Activated CD4-positive, alpha-beta memory T cell treated with anti-CD3 and anti-CD28 coated beads, Interleukin-2, amount 10 ng/mL, durations not matched to agents 7 days and 5 days (primary cell): ENCODE measurements at places on chromosomes 5 and 9. TPM values are rescaled to one million over a fixed set of nuclear protein-coding genes. Genes with fewer than 3 reads are reported as not detected.

DNA sequence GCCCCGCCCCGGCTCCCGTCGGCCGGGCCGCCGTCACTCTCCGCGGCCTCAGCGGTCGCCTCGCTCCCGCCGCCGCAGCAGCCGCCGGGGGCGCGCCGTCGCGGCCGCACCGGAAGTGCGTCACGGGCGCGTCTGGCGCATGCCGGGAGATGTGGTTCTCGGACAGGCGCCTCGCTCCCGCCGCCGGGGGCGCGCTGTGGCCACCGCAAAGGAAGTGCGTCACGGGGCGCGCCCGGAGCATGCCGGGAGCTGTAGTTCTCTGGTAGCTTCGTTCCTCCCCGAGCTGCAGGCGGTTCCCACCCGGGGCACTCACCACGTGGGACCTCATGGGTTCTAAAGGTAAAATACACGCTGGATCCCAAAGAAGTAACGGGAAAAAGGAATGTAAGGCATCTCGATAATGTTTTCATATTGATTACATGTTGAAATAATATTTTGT is at the start of gene UBAC1:
Gene UBAC1 (minus strand): TSS at position 97 of the 439 bp plus-strand sequence. CDS start 211 bp downstream, outside the sequence.
- H3K27ac ChIP-seq: peak within 1 kb of the TSS; percentile 26
- peaks cover 25% of the 10 kb centered on the region for H3K4me1 ChIP-seq
- DNase-seq: peak; percentile 95
- peak within 1 kb of the TSS; percentile 86 for H3K4me3 ChIP-seq
- H3K36me3 ChIP-seq: no peaks in the 10 kb centered on the region

GRCh38 chr5:56470007-56470406 is 236.9 kb upstream of the ANKRD55 start:
- peaks cover 3% of the 10 kb centered on the region for H3K27me3 ChIP-seq
- H3K4me3 ChIP-seq: no peak overlapping the region
- H3K36me3 ChIP-seq: no peaks in the 10 kb centered on the region
- no peaks in the 10 kb centered on the region for H3K4me1 ChIP-seq
- H3K27ac ChIP-seq: no peak overlapping the region

DNA sequence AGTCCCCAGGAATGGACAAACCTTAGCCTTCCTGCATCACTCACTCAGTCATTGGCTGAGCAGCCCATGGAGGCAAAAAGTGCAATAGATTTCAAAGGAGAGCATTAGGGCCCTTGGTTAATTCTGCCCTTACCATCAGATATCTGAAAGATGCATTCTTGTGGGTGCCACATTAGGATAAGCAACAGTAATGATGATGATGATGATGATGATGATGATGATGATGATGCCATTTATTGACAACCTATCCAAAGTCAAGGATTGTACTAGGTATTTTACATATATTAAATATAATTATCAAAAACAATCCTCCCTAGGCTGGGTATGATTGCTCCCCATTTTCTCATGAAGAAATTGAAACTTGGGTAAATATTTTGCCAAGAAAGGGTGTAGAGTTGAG is 9.6 kb upstream of the MED10 start:
- no peaks in the 10 kb centered on the region for H3K4me1 ChIP-seq
- DNase-seq: no peak

The NR5A1 gene
- total RNA-seq: not detected

- H3K4me3 ChIP-seq: no peak overlapping the region
- H3K36me3 ChIP-seq: no peaks in the 10 kb centered on the region
- no peak for DNase-seq
- H3K27me3 ChIP-seq: no peaks in the 10 kb centered on the region
- no peaks in the 10 kb centered on the region for H3K4me1 ChIP-seq
Measured at GRCh38 chr5:9861666-9862256, 231.6 kb upstream of the TAS2R1 start.

The ORM1 gene
- total RNA-seq: not detected

- H3K27me3 ChIP-seq: peaks cover 28% of the 10 kb centered on the region
- DNase-seq: no peak
- H3K27ac ChIP-seq: no peak overlapping the region
- no peaks in the 10 kb centered on the region for H3K36me3 ChIP-seq
- no peak overlapping the region for H3K4me3 ChIP-seq
Measured at GRCh38 chr5:6457592-6457991, 8.9 kb downstream of the UBE2QL1 start.

DNA sequence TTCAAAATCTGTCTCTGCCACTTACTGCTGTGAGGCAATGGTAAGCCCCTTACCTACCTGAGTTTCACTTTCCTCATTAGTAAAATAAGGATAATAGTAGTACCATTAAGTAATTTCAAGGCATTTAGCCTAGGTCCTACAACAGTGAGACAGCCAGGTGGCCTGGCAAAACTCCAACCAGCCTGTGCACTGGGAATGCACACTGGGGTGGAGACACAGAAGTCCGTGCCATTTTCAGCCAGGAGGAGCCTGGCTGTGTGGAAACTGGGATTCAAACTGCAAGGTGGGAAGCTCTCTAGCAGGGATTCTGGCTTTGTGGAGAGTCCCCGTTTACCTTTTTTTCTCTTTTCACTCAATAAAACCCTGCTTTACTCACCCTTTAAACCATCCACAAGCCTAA is 630.4 kb downstream of the PRELID2 start:
- H3K4me1 ChIP-seq: no peaks in the 10 kb centered on the region
- H3K36me3 ChIP-seq: no peaks in the 10 kb centered on the region
- no peak overlapping the region for H3K4me3 ChIP-seq

DNA sequence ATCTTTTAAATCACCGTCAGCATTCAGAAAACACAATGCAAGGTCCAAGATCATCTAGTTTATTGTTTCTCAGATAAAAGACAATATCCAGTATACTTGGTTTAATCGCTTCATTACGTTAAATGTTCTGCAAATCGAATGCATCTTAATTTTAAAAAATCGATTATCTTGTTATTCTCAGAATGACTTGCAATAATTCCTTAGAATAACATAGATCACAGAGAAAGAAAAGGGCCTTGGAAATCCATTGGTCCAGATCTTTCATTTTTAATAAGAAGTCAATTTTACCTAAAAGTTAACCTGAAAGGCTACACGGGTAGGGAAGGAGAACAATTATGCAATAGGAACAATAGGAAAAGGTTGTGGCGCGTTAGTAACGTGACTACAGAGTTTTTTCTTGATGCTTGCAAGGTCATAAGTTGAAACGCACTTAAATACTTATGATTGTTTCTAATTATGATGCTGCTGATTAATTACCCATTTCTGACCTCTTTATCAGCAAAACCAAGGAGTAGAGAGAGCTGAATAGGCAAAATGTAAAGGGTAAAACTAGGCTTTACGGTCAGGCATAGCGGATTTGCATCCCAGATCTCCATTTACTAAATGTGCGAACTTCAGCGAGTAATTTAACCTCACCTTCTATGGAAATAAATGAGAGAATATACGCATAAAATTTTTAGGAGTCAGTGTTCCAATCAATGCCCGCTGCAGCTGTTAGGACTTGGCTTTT is 769 bp upstream of the LYRM7 start:
- H3K27ac ChIP-seq: peak overlapping the region; percentile 85
- no peaks in the 10 kb centered on the region for H3K27me3 ChIP-seq
- DNase-seq: no peak
- H3K36me3 ChIP-seq: peaks cover 7% of the 10 kb centered on the region

The HSPA5 gene
- total RNA-seq: 155 TPM

GRCh38 chr5:107680799-107681198 is 10.1 kb upstream of the EFNA5 start:
- no peak overlapping the region for H3K27ac ChIP-seq
- H3K27me3 ChIP-seq: peaks cover 16% of the 10 kb centered on the region
- no peaks in the 10 kb centered on the region for H3K36me3 ChIP-seq
- no peaks in the 10 kb centered on the region for H3K4me1 ChIP-seq
- no peak overlapping the region for H3K4me3 ChIP-seq
- no peak for DNase-seq

The PTGDS gene
- total RNA-seq: 45.4 TPM

DNA sequence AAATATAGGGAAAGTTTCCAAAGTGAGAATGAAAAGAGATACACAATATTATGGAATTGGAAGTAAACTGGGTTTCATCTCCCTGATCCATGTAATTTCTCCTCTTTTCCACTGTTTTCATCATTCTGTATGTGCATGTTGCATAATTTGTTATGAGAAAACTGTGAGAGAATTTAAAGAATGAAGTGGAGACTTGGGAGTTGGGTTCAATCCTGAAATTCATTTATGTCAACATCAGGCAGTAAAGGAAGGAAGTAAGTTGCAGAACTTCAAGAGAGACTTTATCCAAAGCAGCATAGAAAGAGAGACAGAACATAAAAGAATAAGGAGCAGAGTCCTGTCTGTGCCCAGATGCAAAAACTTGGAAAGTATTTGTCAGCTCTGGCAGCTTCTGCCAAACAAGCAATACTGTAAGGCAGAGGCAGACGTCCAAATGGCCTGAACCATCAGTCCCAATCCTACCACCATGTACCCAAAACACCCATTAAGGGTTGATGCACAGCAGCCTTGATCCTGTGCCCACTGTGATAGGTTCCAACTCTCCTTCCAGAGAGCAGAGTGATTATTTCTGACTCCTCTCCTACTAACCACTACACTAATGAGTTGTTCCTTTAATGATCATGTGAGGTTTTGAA is 425.3 kb upstream of the CDH6 start:
- H3K4me3 ChIP-seq: no peak overlapping the region
- no peaks in the 10 kb centered on the region for H3K36me3 ChIP-seq
- DNase-seq: no peak
- H3K27ac ChIP-seq: no peak overlapping the region
- H3K27me3 ChIP-seq: no peaks in the 10 kb centered on the region

The SAXO1 gene
- not detected for total RNA-seq

DNA sequence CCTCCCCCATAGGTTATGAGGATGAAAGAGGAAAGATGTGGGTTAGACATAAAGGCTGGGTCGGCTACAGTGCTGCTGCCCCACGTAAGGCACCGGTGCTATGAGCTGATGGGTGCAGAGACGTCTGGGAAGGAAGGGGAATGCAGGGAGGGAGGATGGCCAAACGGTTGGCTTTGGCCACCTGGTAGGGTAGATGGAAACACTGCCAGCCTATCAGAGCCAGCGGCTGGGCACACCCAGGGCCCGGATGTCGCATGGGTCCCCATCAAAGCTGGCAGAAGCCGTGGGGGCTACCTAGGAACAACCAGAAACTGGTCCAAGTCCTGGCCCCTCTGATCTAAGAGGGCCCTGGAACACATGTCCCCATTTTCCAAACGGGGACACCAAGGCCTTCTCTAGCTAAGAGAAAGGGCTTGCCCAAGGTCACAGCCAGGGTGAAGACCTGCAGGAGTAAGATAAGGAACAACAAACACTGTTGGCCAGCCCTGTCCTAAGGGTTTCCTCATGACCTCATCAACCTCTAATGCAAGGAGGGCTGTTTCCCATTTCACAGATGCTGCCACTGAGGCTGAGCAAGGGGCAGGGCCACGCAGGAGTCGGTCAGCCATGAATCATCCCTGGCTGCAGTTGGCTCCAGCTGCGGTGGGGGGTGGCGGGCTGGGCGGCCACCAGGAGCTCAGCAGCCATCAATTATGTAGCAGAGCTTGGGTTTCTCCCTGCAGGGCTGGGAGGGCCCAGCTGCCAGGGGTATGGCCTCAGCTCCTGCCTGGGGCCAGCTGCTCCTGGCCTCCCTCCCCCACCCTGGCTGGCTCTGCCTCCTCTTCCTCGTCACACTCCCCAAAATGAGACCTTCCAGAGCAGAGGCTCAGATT is 4.9 kb downstream of the SH3GLB2 start:
- no peak overlapping the region for H3K4me3 ChIP-seq
- no peak for DNase-seq
- H3K27ac ChIP-seq: no peak overlapping the region
- H3K36me3 ChIP-seq: peaks cover 7% of the 10 kb centered on the region

DNA sequence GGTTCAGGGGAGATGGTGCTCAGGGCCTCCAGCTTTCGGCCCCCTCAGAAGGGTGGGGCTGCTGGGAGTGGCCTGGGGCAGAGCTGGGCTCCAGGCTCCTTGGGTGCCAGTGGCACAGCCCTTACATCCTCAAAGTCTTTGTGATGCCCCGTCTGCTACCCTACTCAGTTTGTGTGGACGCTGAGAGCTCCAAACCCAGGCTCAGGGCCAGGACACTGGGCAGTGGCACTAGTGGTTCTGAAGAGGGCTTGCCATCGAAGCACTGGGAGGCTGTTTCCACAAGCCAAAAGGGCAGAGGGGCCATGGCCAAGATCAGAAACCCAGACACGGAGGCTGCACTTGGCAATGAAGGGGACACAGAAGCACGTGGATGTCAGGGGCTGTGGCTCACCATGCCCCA is 99.1 kb downstream of the GABBR2 start:
- peaks cover 22% of the 10 kb centered on the region for H3K27me3 ChIP-seq
- DNase-seq: no peak

DNA sequence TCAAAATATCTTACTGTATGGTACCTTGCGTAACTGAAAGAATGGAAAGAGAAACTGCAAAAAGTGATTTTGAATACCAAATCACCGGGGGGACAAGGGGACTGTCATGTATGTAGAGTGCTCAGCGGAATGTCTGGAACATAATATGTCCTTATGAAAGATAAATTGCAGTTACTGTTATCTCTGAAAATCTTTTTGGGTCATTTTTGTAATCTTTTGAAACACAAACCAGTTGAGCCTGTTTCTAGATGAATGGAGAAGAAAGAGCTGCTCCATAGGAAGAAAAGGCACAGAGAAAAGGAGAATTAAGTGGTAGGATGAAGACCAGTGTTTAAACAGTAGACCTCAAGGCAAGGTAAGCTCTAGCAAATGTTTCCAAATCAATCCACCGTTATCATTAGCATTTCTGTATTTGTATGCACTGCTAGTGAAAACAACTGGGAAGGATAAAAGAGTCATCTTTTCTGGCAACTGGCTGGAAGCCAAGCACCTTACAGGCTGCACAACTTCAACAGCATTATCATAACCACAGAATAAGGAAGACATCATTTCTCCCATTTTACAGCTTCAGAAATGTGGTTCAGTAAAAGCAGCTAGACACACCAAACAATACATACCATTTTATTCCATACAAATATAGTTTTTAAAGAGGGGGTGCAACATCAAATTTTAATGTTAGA is 158.5 kb downstream of the TRPM3 start:
- no peaks in the 10 kb centered on the region for H3K4me1 ChIP-seq
- H3K27ac ChIP-seq: no peak overlapping the region
- no peaks in the 10 kb centered on the region for H3K27me3 ChIP-seq
- H3K36me3 ChIP-seq: no peaks in the 10 kb centered on the region
- no peak for DNase-seq
- H3K4me3 ChIP-seq: no peak overlapping the region

DNA sequence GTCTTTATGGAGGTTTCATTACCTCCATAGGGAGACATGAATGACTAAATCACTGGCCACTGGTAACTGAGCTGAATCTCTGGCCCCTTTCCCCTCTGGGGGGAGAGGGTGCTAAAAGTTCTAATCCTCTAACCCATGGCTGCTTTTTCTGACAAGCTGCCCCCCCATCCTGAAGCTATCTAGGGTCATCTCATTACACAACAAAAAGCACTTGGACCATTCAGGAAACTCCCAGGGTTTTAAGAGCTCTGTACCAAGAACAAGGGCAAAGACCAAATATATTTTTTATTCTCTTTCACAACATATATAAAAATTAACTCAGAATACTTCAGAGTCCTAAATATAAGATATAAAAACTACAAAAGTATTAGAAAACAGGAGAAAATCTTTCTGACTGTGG is 14.3 kb downstream of the AUH start:
- H3K4me1 ChIP-seq: peaks cover 63% of the 10 kb centered on the region
- DNase-seq: no peak
- peak overlapping the region; percentile 41 for H3K27ac ChIP-seq
- H3K36me3 ChIP-seq: peaks cover 58% of the 10 kb centered on the region
- H3K27me3 ChIP-seq: no peaks in the 10 kb centered on the region
